ENCODE measurements at places on chromosomes 2 and 18.

DNA sequence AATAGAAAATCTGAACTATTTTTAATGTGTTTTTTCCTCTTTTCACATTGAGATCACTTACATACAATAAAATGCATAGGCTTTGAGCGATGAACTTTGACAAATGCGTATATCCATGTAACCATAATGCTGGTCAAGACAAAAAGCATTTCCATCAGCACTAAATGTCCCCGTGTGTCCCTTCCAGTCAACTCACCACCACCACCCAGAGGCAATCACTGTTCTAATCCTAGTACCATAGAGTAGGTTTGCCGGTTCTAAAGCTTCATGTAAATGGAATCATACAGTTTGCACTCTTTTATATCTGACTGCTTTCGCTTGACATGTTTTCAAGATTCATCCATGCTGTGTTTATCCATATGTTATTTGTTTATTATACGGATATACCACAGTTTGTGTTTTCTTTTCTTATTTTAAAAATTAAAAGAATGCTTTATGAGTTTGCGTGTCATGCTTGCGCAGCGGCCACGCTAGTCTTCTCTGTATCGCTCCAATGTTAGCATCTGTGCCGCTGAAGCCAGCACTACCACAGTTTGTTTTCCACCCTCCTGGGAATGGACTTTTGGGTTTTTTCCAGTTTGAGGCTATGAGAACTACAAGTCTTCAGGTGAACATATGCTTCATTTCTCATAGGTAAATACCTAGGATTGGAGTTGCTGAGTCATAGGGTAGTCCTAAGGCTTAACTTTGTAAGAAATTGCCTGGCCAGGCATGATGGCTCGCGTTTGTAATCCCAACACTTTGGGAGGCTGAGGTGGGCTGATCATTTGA, 197.5 kb upstream of the CHAC2 start:
- no peak for DNase-seq

GRCh38 chr18:77108001-77108692, 24.4 kb downstream of the MBP start:
- DNase-seq = no peak

GRCh38 chr2:37877457-37878315, 47.4 kb upstream of the RMDN2 start:
- DNase-seq = peak; percentile 49

DNA sequence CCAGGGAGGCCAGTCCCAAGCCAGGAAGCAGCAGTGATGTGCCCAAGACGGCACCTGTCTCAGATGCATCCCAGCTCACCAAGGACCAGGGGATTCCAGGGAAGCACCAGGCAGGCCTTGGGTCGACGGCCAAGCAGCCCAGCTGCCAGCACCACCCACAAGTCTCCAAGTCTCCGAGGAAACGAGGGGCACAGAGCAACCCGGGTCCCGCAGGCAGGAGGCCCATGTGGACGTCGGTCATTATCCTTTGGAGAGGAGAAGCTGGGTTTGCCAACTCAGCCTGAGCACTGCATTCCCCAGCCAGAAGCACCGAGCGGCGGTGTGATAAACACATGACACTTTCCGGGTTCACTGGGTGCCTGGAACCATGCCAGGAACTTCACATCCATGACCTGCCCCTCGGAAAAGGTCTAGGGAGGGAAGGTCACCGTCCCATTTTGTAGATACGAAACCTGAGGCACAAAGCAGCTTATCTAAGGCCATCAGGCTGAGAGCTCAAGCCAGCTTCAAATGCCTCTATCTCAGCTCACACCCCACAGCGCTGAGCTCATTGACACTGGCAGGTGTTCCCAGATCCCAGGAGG, 104.5 kb downstream of the ZNF516 start:
- no peak for DNase-seq

DNA sequence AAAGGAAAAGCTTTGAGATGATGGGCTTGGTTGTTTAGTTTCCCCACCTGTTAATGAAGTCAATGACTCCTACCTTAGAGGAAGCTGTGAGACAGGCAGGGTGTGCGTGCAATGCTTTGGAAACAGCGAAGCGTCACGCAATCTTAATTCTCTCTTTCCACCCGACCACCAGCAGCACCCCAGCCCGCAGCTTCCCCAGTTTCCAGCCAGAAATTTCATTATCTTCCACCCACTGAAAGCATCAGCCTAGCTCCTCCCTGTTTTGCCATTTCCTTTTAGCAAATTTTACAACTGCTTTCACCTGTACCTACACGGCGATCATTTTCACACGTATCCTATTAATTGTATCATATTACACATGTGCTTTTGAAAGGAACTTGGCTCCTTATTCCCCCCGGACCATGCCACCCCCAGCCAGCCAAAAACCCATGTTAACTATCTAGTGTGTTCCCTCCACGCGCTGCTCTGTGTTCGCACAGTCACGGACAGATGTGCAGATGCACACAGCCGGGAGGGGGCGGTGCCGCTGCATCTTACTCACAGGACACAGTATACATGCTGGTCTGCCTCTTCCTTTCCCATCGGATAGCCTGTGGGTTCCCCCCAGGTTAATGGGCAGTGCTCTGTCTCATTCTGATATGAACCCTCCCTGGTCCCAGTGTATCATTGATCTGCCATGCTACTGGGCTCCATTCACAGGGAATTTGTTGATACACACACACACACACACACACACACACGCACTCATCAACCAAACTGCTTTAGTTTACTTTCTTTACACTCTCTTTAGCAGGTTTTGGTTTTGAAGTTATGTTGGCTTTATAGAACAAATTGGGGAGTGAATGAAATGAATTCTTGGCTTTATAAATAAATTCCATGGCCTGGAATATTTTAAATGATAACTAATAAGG, 22.4 kb downstream of the CYP27C1 start:
- DNase-seq = peak; percentile 47
